Stimulated activated CD8-positive, alpha-beta memory T cell treated with anti-CD3 and anti-CD28 coated beads, Interleukin-4, amount 100 ng/mL, for 24 hours (primary cell): ENCODE measurements at places on chromosomes 13 and 19.
A peak's percentile ranks its signal among the peaks of the same experiment; 100 is the strongest.

GRCh38 chr13:85896516-85897450 is 97.6 kb upstream of the SLITRK6 start:
- DNase-seq, result no peak

DNA sequence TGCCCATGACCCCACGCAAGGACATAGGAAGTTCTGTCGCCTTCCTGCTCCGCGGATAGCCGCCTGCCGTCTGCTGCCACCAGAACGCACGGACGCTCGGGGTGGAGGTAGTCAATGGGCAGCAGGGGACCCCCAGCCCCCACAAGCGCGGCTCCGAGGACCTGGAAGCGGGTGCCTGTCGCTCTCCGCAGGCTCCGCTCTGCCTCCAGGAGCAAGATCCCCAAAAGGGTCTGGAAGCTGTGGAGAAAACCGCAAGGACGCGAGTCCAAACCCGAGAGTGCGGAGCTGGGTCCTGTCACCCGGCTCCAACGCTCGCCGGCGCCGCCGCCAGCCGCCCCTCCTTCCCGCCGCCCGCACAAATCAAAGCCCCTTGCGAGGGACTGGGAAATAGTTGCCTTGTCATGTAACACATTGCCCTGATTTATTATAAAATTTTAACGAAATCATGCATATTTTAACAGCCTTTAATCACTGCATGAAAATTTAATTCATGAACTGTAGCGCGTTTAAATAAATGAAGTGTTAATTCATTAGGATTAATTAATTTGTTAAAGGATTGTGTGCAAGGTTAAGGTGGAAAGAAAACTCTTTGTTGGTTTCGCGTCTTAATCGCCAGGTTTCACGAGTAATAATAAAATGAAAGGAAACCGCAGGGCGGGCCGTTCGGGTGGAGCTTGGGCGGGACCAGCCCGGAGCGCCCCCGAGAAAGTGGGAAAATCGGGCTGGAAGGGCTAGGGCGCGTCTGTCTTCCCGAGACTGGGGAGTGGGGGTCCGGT is 5.5 kb upstream of the POU4F1 start:
- DNase-seq, result no peak

DNA sequence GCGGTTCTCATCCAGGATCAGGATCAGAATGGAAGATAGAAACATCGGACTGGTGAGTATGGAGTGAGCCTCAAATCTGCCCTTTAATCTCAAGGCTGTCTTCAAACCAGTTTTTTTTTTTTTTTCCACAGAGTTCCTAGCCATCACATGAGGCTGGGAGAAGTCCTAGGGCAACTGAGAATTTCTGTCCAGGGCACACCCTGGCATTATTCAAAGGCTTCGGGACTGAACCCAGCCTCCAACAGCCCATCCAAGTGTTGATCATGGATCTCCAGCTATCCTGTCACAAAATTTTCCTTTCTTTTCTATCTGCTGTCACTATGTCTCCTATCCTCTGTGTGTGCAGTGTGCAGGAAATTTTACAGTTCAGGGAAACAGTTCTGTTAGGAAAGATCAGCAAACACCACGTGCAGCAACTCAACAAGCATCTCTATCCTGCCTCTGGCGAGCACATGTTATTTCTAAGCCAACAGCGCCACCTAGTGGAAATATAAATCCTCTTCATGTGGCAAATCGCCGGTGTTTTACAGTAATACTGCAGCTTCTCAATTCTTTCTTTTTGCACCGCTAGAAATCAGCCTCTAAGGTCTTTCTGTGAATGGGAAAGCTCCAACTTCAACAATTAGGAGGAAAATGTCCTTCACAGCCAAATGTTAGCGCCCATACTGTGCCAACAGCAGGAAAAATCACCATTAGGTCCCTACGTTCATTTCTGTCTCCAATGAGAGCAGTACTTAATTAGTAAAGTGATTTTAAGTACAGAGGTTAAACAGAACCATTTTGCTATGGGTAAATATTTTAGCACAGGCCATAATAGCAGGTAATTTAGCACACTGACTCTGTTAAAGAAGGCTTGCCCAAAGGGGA is 21.4 kb upstream of the ZNF181 start:
- no peak for DNase-seq

DNA sequence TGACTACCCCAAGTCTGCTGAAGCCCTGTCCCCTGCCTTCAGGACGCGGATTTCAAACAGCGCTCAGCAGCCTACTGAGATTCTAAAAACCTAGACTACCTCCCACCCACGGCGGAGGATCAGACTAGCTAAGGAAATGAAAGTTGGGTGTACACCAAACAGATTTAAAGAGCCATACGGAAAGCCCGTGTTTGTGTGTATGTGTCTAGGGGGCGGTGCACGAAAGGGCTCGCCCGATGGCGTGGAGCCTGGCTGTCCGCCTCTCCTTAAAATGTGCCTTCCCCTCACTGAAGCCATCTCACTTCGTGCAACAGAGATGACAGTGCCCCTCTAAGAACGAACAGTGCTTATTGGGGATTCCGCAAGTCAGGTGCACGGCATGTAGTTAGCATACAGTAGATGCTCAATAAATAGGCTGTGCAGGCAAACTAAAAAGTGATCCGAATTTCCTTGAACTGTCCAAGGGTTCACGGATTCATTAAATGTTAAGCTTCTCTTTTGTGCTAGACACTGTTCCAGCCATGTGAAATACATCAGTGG is 639 bp downstream of the LENG1 start:
- DNase-seq, result no peak

- DNase-seq, result peak; percentile 82
Observed at GRCh38 chr19:14418856-14419105, 360 bp downstream of the DDX39A start.

- DNase-seq, result no peak
Observed at GRCh38 chr13:31731921-31732320, 7.4 kb upstream of the RXFP2 start.

DNA sequence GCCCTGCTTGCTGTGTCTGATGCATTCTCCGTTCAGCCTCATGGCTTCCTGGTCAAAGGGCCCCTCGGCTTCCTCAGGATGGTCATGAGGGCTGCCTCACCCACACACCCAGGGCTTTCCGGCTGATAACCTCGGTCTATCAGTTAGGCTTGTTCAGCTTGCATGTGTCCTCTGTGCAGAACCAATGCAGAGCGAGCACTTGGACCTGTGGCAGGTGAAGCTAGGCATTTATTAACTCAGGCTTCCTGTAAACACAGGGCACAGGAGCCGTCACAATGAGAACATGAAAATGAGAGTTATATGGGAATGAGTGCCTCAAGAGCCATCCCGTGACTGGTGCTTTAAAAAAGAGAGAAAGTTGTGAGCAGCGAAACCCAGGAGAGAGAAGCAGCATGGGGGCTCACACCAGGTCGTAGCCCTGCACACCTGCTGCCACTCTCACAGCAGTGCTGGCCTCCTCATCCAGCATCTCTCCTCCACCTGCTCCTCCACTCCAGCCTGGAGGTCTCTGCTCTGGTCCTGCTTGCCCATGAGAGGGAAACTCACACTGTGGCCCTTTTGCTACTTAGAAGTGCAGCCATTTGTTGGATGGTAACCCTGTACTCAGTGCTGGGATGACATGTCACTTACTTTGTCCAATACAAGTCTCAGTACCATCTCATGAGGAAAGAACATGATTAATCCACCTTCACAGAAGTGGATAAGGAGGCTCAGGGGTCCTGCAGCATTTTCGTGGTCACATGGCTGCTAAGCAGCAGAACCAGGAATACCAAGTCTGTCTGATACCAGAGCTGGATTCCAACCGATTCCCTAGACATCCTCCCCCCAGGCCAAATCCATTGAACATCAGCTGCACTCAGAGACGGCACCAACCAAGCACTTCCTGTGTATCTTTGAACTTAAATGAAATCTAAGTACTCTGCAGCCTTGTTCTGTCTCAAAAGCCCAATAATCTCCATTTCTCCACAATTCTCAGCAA is 50.5 kb upstream of the IRS2 start:
- DNase-seq, result no peak

GRCh38 chr19:45195764-45196163 is 17.2 kb downstream of the BLOC1S3 start:
- no peak for DNase-seq

- DNase-seq, result no peak
Observed at GRCh38 chr19:359653-359925, 15.0 kb upstream of the MIER2 start.

DNA sequence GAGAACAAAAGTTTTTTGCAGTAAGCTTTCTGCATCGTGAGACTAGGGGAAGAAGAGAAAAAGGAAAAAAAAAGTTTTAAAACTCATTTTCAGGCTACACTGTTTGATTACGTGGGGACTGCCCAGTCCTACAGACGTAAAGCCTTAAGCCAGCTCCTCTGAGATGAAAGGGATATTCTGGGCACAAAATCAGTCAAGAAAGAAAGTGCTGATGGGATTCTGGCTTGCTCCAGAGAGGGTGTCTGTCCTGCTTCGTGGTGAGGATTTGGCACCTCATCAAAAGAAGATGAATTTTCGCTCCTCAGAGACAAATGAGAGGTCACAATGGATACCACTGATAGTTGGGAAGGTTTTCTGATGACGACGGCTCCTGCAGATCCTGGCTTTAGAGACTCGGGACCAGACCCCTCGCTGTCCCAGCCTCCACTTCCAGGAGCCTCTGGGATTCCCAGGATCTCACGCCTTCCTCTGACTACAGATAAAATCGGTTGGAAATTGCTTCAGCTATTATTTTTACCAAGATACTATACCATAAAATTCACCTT is 9.7 kb downstream of the TEX29 start:
- DNase-seq, result no peak

- no peak for DNase-seq
Observed at GRCh38 chr13:79070343-79070974, 335.6 kb downstream of the RBM26 start.

- DNase-seq, result no peak
Observed at GRCh38 chr19:34127684-34128189, 44.6 kb upstream of the LSM14A start.

DNA sequence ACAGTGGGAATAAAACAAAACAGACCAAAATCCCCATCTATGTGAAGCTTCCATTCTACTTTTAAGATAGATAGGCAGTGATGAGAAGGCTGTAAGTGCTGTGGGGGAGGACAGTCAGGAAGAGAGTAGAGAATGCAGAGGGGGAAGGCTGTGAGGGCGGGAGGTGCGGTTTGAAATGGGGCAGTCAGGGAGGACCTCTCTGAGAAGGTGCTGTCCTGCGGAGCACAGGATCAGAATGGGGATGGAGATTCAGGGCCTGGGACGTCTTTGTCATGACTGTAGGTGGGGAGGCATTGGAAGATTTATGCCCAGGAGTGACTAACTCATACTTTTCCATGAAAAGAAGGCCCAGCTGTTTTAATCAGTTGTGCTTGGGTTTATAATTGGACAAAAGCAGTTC is 3.9 kb upstream of the GPR183 start:
- DNase-seq, result no peak

DNA sequence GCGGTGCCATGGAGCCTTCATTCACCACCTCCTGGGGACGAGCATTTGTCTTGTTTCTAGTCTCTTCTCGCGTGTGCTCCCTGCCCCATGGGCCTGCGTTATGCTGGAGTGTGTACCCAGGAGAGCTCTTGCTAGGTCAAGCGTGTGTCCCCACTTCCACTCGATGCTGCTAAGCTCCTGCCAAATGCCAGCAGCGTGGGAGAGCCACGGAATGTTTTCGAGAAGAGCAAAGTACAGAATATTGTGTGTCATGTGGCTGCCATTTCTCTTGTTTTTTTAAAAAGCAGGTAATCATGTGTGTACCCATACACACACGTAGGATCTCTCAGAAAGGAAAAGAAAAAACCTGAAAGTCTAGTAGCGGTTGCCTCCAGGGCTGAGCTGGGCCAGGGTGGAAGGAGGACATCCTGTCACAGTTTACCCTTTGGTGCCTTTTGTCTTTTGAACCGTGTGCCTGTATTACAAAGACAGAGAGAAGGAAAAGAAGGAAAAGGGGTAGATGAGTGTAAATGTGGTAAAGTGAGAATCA is 28.6 kb downstream of the PAK4 start:
- DNase-seq, result no peak

- DNase-seq, result no peak
Observed at GRCh38 chr19:12779162-12779993, 4.0 kb upstream of the HOOK2 start.

DNA sequence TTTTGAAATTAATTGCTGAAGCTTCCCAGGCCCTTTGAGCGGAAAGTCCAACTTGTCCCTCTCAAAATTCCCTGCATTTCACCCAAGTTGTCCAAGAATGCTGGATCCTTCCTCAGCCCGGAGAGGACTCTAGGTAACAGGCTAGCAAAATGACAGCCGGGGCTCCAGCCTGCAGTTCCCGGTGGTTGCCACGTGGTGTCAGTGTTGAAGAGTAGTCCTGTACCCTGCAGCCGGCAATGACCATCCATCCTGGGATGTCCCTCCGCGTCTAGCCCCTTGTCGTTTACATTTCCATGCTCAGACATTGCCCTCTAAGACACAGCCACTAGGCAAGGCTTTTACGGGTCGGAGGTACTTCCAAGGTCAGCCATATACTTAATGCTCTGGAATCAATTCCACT is 31.4 kb upstream of the MTIF3 start:
- peak; percentile 13 for DNase-seq

DNA sequence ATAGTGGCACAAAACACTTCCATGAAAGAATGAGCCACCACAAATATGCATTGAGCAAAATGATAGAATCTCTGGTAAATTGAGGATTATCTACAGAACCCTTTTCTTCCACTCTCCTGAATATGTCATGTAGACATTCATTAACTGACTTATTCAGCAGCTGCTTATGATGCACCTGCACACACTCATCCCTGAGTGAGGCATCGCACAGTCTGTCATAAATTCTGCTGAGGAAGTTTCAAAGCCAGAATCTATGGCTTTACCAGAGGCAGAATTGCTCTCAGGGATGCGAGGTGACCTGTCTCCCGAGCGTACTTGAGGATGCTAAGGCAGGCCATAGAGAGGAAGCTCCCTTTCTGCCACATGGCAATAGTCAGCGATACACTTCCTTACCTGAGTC is 1090.2 kb downstream of the UQCRFS1 start:
- no peak for DNase-seq

- no peak for DNase-seq
Observed at GRCh38 chr19:3660493-3661219, 34.1 kb upstream of the CACTIN start.

GRCh38 chr13:66994097-66994496 is 236.0 kb downstream of the PCDH9 start:
- DNase-seq, result no peak

- DNase-seq, result no peak
Observed at GRCh38 chr19:2796659-2797266, 11.5 kb downstream of the THOP1 start.

DNA sequence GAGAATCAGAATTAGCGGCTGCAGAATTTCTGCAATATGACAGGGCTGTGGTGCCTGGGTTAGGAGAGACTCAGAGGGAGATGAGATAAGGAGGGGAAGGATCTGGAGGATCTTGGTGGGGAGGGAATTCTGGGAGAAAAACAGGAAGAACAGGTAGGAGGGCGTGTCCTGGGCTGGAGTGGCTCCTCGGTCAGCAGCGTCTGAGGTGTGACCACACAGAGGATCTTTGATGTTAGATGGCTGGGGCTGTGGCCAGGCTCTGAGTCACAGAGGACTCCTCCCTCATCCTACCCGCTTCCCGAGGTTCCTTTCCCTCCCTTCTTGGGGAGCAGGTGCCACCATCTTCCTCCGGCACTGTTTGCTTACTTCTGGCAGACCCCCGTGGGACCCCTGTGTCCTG is 6.4 kb upstream of the KLK6 start:
- no peak for DNase-seq
